ENCODE measurements at places on chromosomes 12 and 14. TPM values are rescaled to one million over a fixed set of nuclear protein-coding genes. Genes with fewer than 3 reads are reported as not detected.

Gene MSI1
- 2.7 TPM for total RNA-seq

Gene TAS2R20
- 0.97 TPM for total RNA-seq

Gene PRB2
- total RNA-seq, result not detected

Gene RNF41
- total RNA-seq, result 31.2 TPM

DNA sequence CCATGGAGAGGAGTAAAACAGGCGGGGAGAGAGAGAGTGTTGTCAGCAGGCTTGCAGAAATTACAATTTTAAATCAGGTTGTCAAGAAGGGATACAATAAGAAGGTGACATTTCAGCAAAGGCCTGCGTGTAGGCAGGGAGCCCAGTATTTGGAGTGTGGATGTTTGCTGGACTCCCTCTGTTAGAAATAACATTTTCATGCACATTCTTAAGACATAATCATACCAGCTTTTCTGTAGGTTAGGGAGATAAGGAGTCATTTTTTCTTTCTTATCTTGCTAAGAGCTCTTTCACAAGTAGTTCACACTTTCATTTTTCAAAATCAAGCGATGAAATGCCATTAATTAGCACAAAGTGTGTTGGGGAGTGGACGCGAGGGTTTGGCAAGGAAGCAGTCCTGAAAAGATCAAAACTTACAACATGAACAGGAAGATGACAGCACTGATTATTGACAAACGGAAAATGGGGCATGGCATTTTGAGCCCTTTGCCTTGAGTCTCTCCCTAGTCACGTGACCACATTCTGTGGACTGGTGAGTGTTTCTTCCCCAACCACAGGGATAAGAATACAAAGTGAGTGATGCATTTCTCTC lies 160.2 kb downstream of the DAD1 start:
- H3K36me3 ChIP-seq, result no peaks in the 10 kb centered on the region
- no peak overlapping the region for H3K27ac ChIP-seq
- no peak for DNase-seq
- no peaks in the 10 kb centered on the region for H3K27me3 ChIP-seq

GRCh38 chr12:120573560-120573959 lies 7.6 kb downstream of the POP5 start:
- no peak overlapping the region for H3K27ac ChIP-seq
- no peaks in the 10 kb centered on the region for H3K4me1 ChIP-seq
- no peaks in the 10 kb centered on the region for H3K27me3 ChIP-seq
- H3K36me3 ChIP-seq, result peaks cover 54% of the 10 kb centered on the region

DNA sequence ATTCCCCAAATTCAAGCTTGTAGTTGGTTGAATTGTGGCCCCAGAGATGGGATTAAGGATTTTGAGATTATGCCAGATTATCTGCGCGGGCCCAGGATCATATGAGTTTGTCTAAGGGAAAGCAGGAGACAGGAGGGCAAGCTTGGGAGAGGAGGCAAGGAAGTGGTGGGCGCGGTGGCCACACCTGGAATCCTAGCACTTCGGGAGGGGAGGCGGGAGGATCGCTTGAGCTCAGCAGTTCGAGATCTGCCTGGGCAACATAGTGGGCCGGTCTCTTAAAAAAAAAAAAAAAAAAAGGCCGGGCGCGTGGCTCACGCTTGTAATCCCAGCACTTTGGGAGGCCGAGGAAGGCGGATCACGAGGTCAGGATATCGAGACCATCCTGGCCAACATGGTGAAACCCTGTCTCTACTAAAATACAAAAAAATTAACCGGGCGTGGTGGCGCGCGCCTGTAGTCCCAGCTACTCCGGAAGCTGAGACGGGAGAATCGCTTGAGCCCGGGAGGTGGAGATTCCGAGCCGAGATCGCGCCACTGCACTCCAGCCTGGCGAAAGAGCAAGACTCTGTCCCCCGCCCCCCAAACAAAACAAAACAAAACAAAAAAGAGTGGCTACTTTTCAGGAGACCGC lies 881 bp upstream of the PUS1 start:
- DNase-seq, result peak; percentile 49
- H3K27ac ChIP-seq, result peak overlapping the region; percentile 67
- H3K27me3 ChIP-seq, result no peaks in the 10 kb centered on the region
- H3K36me3 ChIP-seq, result peaks cover 19% of the 10 kb centered on the region
- H3K4me3 ChIP-seq, result peak overlapping the region; percentile 80
- peaks cover 24% of the 10 kb centered on the region for H3K4me1 ChIP-seq
